Stimulated activated CD4-positive, alpha-beta T cell treated with anti-CD3 and anti-CD28 coated beads, Interleukin-1b, Interleukin-23, amount 100 ng/mL, for 1 hour (primary cell): ENCODE measurements at places on chromosomes 1 and 21.

- DNase-seq, result no peak
Measured at GRCh38 chr1:89633800-89634625, 1.1 kb downstream of the LRRC8C start.

DNA sequence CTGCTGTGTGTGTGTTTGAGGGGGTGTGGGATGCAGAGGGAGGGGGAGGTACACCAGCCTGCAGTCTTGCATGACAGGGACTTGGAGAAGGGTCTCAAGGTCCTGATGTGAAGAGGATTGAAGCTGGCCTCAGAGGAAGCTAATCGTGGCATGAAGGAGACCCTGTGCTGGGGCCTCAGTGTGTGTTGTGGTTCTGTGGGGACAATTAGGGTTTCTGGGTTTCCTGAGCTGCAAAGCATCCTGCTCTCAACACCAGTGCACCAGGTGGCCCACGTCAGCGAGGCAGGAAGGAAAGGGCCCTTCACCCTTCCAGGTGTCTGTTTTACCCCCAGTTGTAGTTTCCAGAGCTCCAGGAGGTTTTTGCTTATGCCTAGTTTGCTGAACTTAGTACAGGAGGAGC is 52.8 kb downstream of the TENT5C start:
- no peak for DNase-seq

DNA sequence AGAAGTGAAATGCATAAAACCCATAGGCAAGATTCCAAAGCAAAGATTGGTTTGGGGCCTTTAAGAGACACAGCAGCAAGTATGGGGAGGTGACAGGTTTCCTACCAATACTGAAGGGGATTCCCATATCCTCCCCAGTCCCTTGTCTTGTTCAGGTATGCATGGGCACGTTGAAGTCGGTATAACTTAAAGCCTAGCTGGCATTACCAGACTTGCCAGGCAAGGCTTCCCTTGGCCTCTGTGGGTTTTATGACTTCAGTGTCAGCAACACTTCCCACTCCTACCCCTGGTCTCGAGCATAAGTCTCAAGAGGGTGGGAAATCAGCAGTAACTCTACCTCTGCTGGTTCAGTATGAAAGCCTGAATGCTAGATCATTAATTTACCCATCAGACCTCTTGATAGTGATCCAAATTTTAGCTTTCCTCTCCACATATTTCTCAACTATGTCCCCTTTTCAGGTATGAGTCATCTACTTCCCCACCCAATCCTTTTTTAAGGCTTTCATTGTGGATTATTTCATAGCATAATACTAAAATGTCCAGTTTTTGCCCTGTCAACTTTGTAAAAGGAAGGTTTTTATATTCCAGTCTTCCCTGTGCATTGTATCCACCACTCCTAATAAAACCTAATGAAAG is 6.8 kb downstream of the CYP4X1 start:
- no peak for DNase-seq

GRCh38 chr1:193187114-193187513 is 701 bp upstream of the B3GALT2 start:
- DNase-seq, result no peak

GRCh38 chr21:43323244-43324005 is 103.5 kb downstream of the SIK1 start:
- DNase-seq, result no peak

DNA sequence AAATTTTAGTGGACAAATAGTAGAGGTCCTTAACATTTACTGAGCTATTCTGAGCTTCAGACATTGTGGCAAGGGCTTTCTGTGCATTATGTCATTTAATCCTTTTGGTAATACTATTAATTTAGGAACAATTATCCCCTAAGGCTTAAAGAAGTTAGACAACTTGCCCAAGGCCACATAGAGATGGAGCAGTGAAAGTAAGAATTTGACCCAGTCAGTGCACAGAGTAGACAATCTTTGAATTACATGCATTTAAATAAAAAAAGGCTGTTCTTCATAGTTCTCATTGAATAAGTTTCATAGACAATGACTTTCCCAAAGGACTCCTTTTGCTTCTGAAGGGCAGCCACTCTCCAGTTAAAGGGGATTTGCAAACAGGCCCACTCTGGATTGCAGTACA is 142.7 kb downstream of the RUNX1 start:
- DNase-seq, result no peak
